Foreskin melanocyte (primary cell): ENCODE measurements at places on chromosomes 13 and 19.

- no peak for DNase-seq
Measured at GRCh38 chr13:24215126-24215525, 54.6 kb downstream of the SPATA13 start.

DNA sequence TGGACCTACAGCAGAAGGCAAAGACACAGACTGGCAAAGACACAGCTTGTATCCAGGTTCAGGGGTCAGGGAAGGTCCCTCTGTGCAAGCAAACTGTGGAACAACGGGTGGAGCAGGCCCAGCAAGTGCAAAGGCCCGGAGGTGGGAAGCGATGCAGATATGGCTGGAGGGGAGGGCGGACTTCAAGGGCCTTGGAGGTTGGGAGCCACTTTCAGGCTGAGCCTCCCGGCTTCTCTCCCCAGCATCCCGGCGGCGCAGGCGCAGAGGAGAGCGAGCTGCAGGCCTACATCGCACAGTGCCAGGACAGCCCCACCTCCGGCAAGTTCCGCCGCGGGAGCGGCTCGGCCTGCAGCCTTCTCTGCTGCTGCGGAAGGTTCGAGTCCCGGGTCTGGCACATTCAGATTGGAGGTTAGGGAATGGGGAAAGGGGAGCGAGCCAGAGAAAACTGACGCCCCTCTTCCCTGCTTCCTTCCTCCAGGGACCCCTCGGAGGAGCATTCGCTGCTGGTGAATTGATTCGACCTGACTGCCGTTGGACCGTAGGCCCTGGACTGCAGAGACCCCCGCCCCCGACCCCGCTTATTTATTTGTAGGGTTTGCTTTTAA is 2.1 kb upstream of the PNPLA6 start:
- DNase-seq, result peak; percentile 36

DNA sequence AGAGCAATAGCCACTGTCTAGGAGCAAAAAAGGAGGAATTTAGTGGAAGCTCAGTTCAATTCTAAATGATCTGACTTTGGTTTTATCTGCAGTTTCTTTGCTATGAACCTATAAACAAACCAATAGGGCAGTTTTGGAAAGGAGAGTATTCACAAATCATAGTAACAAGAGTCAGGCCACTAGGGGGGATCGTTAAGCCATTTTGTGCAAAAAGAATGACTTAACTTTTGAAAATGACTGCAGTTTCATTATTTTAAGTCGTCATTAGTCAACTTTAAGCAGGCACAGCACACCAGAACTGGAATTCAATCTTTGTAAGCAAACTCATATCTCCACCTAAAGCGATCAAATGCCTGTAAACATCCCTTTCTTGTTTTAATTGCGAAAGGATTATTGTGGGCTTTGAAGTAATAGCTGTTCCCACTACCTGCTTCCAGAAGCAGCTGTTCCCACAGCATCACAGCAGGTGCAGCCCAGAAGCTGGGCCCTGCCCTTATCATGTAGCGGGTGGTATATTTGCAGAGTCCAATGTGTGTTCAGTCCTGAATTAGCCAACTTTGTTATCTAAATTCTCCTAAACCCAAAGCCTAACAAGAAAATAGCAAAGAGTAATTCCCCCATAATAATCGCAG is 51.5 kb downstream of the SOX21 start:
- peak; percentile 5 for DNase-seq

DNA sequence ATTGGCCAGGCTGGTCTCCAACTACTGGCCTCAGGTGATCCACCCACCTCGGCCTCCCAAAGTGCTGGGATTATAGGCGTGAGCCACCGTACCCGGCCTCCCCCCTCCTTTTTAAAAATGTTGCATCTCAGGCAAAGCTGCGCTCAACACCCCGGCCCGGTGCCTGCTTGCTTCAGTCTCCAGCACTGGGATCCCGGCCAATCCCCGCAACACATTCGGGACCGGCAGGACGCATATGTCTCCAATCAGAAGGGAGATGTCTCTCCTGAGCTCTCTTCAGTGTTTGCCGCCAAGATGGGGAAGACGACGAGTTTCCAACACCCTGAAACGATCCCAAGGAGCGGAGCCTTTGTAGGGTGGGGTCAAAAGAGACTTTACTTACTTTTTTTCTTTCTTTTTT is 16.1 kb downstream of the GNG7 start:
- DNase-seq, result no peak

- no peak for DNase-seq
Measured at GRCh38 chr13:99913167-99913566, 58.4 kb downstream of the ZIC5 start.

DNA sequence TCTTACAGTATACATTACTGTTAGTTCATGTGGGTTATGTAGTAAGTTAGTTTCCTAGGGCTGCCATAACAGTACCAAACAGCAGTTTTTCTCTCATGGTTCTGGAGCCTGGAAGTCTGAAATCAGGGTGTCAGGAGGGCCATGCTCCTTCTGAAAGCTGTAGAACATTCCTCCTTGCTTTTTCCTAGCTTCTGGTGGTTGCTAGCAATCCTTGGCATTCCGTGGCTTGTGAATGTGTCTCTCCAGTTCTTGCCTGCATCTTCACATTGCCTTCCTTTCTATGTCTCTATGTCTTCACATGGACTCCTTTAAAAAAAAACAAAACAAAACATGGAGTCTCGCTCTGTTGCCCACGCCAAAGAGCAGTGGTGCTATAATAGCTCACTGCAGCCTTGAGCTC is 95.4 kb downstream of the WDFY2 start:
- no peak for DNase-seq

DNA sequence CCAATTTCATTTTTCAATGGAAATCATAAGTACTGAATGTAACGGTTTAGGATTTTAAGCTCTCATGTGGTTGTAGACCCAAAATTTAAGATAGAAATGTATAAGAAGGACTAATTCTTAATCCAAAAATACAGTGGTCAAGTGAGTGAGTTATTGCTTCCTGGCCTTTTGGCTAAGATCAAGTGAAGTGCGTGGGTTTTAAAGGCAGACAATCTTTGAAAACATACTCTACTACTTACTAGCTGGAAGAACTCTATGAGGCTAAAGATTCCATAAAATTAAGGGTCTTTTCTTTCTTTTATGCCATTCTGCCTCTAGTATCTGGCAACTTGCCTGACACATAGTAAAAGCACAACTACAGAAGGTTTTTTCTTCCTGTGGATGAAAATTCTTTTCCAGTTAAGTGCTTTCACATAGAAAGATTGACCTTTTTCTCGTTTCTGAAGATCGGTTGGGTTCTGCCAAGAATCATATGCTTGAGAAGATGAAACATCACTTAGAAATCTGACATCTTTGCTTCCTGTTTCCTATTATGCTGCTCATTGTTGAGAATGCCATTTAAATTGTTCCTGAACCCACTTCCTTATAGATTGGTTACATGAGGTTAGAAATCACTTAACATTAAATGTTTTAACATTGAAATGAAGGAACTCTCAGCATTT is 26.4 kb upstream of the SCEL start:
- DNase-seq, result peak; percentile 75

DNA sequence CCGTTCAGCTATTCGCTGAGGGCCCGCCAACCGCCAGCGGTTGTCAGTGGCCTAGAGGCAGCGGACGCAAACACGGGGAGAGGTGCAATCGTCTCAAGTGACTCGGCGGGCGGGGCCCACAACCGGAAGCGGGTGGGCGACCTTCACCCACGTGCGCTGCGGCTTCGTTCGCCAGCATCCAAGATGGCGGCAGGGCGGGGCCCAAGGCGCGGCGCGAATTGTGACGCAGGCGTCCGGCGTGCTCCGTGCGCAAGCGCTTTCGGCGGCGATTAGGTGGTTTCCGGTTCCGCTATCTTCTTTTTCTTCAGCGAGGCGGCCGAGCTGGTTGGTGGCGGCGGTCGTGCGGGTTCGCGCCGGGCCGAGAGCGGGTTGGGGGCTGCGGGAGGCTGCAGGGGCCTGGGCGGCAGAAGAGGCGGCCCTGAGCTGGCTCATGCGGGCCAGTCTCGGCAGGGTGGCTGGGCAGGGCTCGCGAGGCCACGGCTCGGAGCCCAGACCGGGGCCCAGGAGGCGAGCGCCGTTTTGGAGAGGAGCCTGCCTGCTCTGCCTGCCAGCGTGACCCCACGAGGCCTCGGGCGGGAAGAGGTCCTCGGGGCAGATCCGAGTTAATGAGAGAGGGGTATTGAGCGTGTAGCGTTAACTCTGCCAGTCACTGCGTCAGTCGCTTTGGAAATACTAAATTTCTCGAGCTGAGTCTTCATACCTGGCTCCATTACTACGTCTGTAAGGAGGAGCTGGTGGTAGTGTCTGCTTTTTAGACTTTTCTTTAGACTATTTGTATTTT is at the start of gene UBA52:
Gene UBA52 (plus strand): TSS at position 294 of the 781 bp plus-strand sequence. CDS start 1,444 bp downstream, outside the sequence.
- peak; percentile 93 for DNase-seq

DNA sequence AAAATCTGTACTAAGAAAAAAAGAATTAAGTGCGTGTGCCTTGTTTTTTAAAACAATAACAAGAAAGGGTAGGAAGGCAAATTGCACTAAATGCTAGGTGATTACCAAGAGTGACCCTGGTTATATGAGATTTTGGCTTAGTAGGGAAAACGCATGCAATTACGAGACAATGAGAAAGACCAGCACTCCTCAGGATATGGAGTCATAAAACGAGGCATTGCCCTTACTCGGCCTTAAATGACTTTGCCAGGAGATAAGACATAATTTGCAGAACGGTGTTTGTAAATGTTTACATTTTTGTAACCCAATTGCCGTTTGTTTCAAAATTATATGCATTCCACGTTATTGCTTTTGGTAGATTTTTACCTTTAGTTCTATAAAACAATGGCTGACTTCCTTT is 179.8 kb downstream of the RBM26 start:
- no peak for DNase-seq

GRCh38 chr13:108508263-108508662 is 121.1 kb upstream of the MYO16 start:
- DNase-seq, result peak; percentile 28

DNA sequence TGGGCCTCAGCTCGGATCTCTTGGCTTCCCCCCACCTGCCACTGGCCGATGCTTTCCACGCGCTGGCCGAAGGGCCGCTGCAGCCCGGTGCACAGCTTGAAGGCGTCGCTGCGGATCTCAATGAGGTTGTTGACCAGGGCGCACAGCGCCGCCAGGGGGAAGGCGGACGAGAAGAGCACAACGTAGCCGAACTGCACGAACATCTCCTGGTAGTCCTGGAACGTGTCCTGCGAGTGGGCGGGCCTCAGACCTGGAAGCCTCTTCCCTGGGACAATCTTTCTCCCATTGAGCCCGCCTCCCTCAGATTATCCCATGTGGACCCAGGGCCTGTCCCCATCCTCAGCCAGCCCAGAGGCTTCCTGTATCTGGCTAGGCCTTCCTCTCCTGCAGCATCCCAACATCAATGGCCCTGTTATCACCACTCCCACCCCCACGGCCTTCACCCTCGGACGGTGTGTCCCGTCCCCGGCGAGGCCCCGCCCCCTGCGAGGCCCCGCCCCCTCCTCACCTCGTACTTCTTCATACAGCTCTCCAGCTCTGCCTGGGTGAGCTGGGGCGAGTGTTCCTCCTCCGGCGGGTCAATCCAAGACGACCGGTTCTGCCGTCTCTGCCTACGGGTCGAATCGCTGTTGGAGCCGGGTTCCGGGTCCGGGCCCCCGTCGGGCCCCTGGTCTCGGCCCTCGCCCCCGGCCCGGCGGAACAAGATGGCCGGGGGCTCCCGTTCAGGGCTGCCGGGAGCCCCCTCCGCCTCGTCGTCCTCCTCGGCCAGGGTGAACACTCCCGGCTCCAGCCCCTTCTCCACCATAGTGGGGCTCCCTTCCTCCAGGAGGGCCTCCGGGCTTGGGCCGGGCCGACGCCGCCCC is 6.8 kb downstream of the ANO8 start:
- DNase-seq, result no peak

GRCh38 chr19:40596608-40597328 is 4.4 kb upstream of the LTBP4 start:
- DNase-seq, result no peak

DNA sequence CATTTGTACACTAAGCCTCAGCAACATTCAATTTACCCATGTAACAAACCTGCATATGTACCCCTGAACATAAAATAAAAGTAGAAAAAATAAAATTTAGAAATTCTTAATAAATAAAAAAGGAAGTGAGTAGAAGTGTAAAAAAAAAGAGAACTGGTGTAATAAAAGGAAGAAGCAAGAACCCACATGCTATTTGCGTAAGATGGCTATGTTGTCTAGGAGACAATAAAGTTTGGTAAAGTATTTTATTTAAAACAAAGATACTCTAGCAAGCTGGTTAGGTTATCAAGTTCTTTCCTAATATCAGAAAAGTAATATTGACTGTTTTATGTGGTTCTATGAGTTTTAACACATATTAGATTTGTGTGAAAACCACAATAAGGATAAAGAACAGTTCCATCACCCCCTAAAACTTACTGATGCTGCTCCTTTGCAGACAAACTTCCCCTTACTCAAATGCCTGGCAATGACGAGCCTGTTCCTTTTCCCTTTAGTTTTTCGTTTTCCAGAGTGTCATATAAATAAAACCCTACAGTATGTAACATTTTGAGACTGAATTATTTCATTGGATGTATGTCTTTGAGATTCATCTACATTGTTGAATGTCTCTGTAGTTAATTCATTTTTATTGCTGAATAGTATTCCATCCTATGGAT is 98.9 kb downstream of the TNFSF13B start:
- DNase-seq, result no peak

DNA sequence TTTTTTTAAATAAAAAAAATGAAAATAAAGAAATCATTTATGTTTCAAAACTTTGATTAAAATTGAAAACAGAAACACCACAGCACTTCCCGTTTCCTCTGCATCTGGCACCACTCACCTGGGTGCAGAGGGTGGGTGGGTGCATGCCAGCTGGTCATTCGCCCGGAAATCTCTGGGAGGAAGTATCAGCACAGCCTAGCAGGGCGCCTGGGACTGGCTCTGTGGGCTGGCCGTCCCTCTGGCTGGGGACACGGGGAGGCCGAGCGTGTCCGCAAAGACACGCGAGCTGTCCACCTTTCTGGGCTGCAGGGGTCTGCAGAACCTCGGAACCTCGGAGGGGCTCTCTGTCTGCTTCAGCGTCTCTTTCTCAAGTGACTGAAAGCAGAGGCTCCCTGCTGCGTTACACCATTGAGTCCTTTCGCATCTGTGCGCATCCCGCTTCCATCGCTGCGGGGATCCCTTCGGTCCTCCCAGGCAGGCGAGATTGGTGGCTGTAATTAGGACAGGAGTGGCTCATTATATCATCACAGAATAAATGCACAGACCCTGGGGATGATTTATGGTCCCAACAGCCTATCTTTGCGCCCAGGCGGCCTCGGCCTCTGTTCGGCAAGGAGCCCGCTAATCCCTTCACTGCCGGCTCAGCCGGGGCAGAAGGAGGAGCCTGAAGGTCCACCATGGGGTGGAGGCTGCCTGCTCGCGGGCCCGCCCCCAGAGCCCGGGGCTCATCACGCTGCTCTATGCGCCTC is 17.2 kb downstream of the CRTC1 start:
- no peak for DNase-seq

- no peak for DNase-seq
Measured at GRCh38 chr13:93193682-93194081, 32.9 kb upstream of the GPC6 start.

GRCh38 chr19:45097776-45098520 is 5.0 kb downstream of the PPP1R37 start:
- peak; percentile 97 for DNase-seq

- no peak for DNase-seq
Measured at GRCh38 chr19:49152119-49152550, 3.1 kb downstream of the HRC start.
